ENCODE measurements at places on chromosomes 5 and 9.

- DNase-seq: no peak
These were observed 1.4 kb downstream of the MLLT3 start for GRCh38 chr9:20620650-20621470.

- DNase-seq: no peak
These were observed 18.2 kb downstream of the FAF2 start for GRCh38 chr5:176466245-176466871.

GRCh38 chr5:126650463-126650862 is 49.7 kb downstream of the PHAX start:
- no peak for DNase-seq

- DNase-seq: no peak
These were observed 130.6 kb downstream of the PDZD2 start for GRCh38 chr5:31769530-31769929.

DNA sequence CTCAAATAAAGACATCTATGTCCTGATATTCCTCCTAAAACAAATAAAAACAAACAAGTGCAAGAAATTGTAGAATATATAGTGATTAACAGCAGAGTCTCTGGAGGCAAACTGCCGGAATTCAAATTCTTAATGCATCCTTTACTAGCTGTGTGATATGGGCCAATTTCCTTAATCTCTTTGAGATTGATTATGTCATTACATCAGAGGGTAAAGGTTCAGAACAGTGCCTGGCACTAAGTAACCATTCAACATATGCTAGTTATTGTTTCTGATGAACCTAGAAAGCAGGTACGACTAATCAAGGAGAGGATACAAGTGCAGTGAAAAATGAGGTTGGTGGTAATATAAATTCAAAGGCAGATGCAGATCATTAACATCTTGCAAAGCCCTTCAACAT is 81.1 kb upstream of the ADAMTS19 start:
- no peak for DNase-seq

DNA sequence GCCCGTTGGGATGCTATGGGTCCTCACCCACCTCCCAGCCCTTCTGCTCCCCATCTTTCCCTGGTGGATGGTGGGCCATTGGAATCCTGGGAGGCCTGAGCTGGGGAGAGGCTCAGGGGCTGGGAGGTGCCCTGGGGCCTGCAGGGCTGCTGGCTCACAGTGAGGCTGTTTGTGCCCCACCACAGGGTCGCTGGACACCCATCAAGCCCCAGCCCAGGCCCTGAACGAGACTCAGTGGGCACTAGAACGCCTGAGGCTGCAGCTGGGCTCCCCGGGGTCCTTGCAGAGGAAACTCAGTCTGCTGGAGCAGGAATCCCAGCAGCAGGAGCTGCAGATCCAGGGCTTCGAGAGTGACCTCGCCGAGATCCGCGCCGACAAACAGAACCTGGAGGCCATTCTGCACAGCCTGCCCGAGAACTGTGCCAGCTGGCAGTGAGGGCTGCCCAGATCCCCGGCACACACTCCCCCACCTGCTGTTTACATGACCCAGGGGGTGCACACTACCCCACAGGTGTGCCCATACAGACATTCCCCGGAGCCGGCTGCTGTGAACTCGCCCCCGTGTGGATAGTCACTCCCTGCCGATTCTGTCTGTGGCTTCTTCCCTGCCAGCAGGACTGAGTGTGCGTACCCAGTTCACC is 4.9 kb upstream of the AIF1L start:
- no peak for DNase-seq

DNA sequence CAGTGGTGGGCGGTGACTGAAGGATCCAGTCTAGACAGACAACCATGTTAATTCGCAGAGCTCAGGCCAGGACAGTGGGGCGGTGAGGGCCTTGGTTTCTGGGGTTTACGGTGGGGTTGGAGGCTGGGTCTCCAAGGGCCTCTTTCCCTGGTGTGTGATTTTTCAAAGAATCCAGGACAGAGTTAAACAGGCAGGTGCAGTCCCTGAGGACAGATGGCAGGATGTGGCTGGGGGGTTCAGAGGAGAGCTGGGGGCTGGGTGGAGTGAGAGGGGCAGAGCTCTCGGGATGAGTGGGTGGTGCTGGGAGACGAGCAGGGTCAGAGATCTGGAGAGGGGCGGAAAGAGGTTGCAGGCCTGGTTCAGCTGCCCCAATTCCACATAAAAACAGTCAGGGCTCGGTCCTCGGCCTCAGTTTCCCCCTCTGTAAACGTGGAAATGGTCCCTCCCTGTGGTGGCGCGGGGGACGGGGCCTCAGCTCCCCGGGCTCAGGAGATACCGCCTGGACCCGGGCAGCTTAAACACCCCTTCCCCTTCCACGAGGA is 145.9 kb downstream of the GAPVD1 start:
- no peak for DNase-seq

- DNase-seq: no peak
These were observed 355.6 kb upstream of the DAB2 start for GRCh38 chr5:39780347-39780746.

- no peak for DNase-seq
These were observed 332.4 kb downstream of the DMAC1 start for GRCh38 chr9:7467186-7467585.

GRCh38 chr5:1723476-1723875 is 76.2 kb downstream of the MRPL36 start:
- DNase-seq: no peak

DNA sequence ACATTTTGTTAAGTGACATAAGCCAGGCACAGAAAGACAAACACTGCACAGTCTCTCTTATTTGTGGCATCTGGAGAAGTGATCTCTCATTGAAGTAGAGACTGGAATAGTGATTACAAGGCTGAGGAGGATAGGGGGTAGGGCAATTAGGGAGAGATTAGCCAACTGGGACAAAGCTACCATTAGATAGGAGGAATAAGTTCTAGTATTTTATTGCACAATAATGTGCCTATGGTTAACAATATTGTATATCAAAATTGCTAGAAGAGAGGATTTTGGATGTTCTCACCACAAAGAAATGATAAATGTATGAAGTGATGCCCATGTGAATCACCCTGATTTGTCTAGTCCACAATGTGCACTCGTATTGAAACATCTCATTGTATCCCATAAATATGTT is 281.8 kb downstream of the MTRR start:
- DNase-seq: no peak

GRCh38 chr9:128550226-128550625 is 2.2 kb upstream of the SPTAN1 start:
- no peak for DNase-seq

- no peak for DNase-seq
These were observed 174.1 kb downstream of the KDM4C start for GRCh38 chr9:6931913-6932312.

GRCh38 chr5:168471785-168472184 is 14.5 kb upstream of the RARS1 start:
- no peak for DNase-seq

DNA sequence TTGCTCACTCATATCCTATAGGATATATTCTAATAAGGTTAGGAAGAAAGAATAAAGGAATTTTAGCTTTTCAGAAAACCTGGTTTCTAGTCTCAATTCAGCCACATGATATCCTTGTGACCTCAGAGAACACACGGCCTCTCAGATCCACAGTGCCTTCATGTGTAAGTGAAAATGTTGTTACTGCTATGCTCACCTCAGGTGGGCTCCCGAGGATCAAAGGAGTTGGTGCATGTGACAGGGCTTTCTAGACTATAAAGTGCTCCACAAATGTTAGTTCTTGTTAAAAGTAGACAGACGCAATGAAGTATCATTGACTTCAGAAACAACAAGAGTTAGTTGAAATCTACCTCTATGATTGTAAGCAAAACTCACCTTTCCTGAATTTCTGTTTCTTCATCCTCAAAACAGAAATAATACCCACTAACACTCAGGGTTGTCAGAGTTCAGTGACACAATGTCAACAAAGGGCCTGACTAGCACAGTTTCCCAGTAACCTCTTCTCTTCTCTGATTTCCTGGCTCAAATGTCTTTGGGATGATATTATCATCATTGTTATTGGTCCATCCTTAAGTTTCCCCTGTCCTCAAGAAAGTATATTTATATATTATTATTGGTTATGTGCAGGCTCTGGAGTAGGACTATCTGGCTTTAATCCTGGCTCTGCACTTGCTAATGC is 36.0 kb upstream of the MAN2A1 start:
- no peak for DNase-seq

GRCh38 chr9:34603610-34604231 is 8.2 kb downstream of the RPP25L start:
- peak; percentile 54 for DNase-seq

GRCh38 chr9:110975969-110976368 is 62.3 kb downstream of the LPAR1 start:
- DNase-seq: no peak

DNA sequence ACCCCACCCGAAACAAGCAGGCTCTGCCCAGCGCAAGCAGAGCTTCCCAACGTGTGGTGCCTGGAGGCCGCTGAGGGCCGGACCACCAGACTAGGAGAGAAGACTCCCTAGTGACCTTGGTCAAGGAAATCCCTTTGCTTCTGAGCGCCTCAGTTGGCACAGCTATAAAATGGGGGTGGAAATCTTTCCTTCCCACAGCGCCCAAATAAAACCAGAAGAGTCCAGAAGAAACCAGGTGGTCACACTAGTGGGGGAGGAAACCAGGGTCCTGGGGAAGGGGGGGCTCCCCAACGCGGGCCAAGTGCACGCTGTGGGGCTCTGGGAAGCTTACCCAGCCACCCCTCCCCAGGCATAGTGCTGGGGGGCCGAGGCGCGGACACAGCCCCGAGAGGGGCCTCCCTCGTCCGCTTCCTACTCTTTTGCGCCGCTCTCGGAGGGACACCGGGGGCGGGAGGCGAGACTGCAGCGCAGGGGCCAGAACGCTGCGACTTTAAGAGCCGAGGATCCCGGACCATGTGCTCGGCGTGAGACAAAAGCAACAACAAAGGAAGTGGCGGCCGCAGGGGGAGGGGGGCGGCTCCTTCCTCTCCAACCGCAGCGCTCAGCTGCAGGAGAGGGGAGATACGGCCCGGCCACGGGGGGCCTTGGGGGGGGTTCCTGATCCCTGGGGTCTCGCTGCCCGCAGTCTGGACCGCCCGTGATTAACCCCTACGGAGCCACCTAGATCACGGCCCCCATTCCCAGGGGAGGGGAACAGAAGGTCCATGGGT is 885 bp downstream of the RNF44 start:
- peak; percentile 36 for DNase-seq

- no peak for DNase-seq
These were observed 89.5 kb downstream of the MAN2A1 start for GRCh38 chr5:109779036-109779735.

GRCh38 chr5:171850324-171850947 is 64.8 kb downstream of the SMIM23 start:
- no peak for DNase-seq

- DNase-seq: no peak
These were observed 30.2 kb upstream of the CCNG1 start for GRCh38 chr5:163407034-163407655.

DNA sequence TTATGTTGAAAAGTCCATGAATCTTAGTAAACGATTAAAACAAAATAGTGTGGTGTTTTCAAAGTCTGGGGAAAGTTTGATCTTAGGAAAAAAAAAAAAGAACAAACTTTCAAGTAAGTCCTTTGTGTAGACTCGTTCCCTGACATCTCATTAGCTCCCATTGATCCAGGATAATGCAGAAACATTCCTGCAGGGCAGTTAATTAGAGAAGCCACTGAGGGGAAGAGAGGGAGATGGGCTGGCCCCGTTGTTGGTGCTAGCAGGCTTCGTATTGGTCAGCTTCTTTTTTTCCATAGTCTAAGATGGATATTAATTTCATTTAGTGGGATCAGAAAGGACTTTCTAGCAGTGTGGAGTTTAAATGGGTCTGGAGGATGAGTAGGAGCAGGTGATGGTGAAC is 340.2 kb downstream of the DRD1 start:
- DNase-seq: no peak

GRCh38 chr9:135990468-135991429 is 29.6 kb upstream of the UBAC1 start:
- DNase-seq: peak; percentile 21

GRCh38 chr5:122805481-122805880 is 30.6 kb downstream of the SNX2 start:
- no peak for DNase-seq

DNA sequence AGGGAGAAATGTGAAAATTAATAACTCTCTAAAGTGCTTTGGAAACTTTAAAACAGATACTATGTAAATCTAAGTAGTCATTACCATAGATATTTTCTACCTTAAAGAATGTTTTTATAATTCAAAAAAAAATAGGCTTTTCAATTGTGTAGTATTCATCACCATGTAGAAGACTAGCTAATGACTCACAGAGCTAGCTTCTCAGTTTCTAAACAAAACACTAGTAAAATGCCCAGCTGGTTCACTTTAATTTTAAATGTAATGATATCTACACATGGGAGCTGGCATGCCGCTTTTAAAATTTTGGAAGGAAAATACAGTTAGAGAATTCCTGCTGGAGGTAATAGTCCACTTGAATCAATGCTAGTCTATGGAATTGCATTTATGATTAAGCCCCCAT is 509.8 kb downstream of the CSNK1G3 start:
- DNase-seq: no peak

GRCh38 chr5:110104726-110105669 is 415.3 kb downstream of the MAN2A1 start:
- DNase-seq: no peak

- no peak for DNase-seq
These were observed 1.4 kb downstream of the MZB1 start for GRCh38 chr5:139388198-139388821.

DNA sequence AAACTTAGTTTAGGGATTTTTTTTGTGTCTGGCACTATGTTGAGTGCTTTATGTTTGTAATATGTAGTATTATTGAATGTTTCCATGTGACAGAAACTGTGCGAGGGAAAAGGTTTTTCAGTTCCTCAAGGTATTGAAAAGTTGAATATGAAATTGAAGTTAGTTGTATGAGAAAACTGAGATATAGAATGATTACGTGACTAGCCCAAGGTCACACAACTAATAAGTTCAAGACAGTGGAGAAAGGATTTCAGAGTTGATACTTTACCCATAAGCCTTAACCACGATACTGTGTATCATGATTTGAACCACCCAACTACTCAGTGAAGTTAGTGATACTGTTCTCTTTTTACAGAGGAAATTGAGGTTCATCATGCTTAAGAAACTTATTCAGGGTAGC is 5.7 kb downstream of the NIPBL start:
- DNase-seq: no peak

DNA sequence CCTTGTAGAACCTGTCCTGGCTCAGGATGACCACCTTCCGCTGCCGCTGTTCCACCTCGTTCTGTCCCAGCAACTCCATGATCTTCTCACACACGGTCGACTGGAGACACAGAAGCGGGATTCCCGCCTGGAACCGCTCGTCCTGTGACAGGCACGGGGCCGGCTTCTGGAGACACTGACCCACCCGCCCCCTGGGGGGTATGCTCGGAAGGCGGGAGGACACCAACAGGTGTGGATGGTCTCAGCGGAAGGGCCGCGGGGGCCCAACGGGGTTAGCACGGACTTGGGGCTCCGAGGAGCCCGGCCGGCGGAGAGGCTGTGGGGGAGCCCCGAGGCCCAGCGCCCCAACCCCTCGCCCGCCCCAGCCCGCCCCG is 530 bp downstream of the UCK1 start:
- DNase-seq: no peak
